ENCODE measurements at places on chromosomes 7 and 10. TPM values are rescaled to one million over a fixed set of nuclear protein-coding genes. Genes with fewer than 3 reads are reported as not detected.

DNA sequence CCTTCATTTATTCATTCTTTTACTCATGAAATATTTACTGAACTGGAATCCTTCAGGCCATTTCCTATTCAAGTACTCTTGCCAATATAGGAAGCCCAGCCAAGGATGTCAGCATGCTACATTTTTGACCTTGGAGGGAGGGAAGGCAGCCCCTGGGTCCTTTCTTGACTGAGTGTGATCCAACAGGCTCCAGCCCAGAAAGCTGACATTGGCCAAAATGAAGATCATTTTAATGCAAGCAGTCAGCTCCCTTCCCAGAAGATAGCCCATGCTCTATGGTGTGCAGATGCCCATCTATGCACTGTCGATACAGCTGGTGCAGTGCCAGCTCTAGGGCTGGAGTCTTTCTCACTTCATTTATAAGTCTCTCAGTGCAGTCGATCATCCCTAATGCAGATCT lies 646.0 kb downstream of the KCNMA1 start:
- DNase-seq: no peak

GRCh38 chr10:84842593-84842992 lies 514.2 kb downstream of the CCSER2 start:
- DNase-seq: no peak

- no peak for DNase-seq
Measured at GRCh38 chr7:37070031-37070430, 345.7 kb upstream of the AOAH start.

DNA sequence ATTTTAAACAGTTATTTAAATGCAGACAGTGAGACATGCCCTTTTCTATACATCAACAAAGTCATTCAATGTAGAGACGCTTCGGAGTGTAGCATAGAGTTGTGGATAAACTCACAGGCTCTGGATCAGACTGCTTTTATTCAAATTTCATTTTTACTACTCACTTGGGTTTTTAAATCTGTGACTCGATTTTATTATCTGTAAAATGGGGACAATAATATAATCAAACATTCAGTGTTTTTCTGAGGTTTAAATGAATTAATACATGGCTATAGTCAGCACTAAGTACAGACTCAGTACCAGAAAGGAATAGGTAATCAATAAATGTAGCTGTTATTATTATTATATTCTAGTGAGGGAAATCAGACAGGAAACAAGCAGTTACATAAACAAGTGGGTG lies 43.4 kb downstream of the THSD7A start:
- no peak for DNase-seq

DNA sequence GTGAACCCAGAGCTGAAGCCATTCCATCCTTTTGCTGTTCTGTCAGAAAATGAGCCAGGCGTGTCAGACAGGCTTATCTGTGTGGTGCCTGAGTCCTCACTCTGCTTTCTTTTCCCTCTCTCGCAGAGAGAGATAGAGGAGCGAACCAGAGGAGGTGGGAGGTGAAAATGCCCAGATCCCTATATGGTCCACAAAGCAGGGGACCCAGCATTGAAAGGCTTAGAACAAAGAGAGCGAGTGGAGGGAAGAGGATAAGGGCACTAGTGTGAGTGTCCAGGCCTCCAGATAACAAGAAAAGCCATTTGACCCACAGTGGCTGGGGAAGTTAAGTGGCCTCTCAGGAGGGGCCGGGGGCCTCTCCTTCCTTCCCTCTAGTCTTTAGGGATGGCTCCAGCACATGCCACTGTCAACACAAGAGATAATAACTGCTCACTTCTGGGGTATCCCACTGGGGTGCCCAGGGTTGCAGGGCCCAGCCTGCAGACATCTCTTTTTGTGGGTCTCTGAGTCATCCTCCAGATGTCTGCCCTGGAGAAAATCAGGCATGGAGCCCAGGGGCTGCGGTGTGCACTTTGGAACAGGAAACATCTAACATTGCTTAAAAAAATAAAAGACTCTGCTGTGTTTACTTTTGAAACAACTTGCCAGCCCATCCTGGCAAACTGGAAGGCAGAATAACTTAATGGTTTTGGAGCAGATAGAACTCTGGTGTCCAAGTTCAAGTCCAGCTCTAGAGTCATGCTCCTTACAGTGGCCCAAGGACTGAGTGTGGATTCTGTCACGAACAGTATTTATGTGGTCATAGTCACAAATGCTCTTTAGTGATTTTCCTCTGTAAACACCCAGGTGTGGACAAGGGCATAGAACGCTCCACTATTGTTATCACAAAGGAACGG lies 189.5 kb downstream of the CXCL12 start:
- no peak for DNase-seq

DNA sequence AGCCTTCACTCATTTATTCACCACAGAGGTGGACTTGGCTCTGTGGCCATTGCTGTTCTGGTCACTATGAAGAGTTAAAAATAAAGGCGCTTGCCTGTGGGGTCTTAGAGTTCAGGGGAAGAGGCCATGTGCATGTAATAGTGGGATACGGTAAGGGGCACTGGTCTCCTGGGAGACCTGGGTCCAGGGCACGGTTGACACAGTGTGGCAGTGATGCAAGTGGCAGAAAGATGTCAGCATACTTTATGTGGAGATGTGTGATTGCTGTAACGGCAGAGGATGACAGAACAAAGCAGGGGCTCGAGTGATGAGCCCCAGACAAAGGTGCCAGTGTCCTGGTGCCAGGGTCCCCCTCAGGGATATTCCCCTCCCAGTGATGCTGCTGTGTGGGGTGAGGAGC lies 8.6 kb downstream of the ZSCAN25 start:
- DNase-seq: no peak

DNA sequence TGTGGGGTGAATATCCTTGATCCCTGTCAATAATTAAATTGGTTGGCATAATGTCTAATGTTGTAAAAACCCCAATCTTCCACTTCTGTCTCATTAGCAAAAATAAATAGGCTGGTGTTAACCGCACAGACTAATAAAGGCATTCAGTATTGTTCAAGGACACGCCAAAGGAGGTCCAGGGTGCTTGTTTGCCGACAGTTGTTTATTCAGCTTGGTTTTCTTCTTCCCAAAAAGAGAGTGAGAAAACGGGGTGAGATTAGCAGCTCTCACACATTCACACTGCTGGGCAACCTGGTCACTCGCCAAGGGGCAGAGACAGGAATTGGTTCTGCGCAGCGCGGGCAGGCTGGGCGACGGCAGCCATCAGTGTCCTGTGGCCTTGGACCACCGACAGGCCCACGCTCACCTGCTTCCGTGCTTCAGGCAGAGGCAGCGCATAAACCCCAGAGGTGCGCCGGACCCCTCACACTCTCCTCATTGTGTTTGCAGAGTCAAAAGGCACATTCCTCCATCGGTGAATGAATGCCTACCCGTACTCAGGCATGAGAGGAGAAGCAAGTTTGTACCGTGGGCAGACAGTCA lies 26.2 kb upstream of the LMBR1 start:
- no peak for DNase-seq

DNA sequence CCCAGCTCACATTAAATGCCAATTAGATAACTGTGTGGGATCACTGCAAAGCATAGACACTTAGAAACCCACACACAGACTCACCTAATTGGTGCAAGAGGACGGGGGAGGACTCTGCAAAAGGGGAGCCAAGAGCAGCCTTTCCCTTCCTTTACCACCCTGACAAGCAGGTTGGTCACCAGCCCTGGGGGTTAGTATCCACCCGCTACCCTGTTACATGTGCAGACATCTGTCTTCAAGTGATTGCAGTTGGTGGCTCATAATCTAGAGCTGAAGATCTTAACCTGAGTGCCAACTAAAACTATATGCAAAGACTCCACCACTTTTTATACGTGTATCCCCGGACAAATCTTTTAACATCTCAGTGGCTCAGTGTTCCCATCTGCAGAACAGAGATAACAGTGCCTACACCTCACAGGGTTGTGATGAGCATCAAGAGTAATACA lies 56.9 kb downstream of the SORBS1 start:
- no peak for DNase-seq

- no peak for DNase-seq
Measured at GRCh38 chr10:22278441-22278782, 37.8 kb upstream of the COMMD3 start.

DNA sequence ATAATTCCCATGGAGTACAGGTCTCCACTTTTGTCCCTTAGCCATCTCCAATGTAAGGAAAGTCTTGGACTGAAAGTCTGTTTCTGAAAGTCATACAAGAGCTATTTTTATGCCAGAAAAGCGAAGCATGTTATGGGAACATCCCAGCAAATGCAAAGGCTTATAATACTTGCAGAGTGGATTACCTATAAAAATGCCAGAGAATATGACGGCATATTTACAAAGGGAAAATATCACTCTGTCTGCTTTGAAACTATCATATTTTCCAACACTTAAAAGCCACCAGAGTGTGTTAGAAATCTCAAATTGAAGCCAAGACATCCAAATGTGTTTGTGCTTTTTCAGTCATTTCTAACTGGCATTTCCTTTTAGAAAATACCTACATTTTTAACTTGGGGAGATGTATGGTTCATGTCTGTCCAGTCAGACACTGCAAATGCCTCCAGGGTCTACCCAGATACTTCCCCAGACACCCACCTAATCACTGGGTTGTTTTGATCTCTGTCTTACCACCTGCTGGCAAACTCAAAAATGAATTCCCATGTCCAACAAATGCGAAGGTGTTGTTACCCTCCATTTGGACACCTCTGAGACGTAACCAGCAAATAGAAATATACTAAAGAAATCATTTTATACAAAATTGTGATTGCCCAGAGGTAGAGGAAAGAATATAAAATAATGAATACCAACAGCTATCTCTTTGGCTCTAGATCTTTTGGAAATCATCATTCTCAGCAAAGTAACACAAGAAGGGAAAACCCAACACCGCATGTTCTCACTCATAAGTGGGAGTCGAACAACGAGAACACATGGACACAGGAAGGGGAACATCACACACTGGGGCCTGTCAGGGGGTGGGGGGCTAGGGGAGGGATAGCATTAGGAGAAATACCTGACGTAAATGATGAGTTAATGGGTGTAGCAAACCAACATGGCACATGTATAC lies 1.2 kb downstream of the ITIH2 start:
- no peak for DNase-seq

DNA sequence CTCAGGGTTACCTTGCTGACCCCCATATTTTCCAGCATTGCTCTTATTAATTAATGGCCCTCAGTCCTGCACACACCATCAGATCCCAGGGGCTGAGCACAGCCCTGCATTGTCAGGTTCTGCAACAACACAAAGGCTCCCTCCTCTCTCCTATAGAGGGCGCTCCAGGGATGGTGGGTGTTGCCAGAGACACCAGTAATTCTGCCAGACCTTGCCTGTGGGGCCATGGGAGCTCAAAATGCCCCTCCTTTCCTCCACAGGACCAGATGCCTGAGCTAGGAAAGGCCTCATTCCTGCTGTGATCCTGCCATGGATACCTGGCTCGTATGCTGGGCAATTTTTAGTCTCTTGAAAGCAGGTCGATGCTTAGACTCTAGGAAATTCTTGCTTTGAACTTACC lies 42.8 kb upstream of the PRSS58 start:
- no peak for DNase-seq

DNA sequence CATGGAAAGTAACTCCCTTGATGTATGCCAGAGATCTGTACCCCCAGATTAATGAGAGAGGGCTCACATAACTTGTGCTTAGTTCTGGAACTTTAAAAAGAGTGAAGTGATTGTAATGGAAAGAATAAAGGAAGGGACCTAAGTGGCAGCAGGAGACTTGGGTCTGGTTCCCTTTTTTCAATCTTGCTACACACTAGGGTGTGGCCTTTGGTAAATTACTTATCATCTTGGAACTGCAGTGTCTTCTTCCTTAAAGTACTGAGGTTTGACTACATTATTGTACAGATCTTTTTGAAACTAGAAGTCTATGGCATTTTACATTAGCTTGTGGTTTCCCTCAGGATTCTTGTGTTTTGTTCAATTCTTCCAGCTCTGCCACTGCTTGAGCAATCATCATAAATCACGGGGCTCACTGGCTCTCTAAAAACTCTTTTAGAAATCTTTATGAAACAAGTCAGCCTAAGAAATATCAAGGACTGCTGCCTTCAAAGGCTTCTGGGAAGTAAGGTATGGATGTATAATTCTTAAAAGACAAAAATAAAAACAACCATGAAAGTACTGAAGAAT lies 22.5 kb upstream of the CHRM2 start:
- no peak for DNase-seq

DNA sequence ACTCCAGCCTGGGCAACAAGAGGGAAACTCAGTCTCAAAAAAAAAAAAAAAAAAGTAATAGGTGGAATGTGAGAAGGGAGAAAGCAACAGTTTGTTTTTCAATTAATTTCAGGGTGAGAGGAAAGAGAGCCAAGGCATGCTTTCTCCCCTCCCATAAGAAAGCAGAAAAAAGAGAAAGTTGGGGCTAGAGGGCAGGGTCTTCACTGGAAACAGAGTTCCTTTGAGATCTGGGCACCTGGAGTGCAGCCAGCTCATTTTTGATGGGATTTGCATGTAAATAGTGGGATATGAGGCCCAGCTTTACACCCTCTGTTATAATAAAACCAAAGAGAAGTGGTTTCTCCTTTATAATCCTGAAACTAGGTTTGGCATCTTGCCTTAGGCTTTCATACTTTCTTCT lies 13.8 kb upstream of the STOX1 start:
- no peak for DNase-seq

GRCh38 chr7:137007001-137007694 lies 138.7 kb downstream of the CHRM2 start:
- DNase-seq: no peak

GRCh38 chr10:88881922-88882645 lies 2.0 kb downstream of the STAMBPL1 start:
- DNase-seq: no peak

GRCh38 chr10:105702211-105702610 lies 1061.1 kb downstream of the SORCS3 start:
- DNase-seq: no peak

GRCh38 chr10:88238615-88238914 lies 344.6 kb downstream of the RNLS start:
- DNase-seq: no peak

DNA sequence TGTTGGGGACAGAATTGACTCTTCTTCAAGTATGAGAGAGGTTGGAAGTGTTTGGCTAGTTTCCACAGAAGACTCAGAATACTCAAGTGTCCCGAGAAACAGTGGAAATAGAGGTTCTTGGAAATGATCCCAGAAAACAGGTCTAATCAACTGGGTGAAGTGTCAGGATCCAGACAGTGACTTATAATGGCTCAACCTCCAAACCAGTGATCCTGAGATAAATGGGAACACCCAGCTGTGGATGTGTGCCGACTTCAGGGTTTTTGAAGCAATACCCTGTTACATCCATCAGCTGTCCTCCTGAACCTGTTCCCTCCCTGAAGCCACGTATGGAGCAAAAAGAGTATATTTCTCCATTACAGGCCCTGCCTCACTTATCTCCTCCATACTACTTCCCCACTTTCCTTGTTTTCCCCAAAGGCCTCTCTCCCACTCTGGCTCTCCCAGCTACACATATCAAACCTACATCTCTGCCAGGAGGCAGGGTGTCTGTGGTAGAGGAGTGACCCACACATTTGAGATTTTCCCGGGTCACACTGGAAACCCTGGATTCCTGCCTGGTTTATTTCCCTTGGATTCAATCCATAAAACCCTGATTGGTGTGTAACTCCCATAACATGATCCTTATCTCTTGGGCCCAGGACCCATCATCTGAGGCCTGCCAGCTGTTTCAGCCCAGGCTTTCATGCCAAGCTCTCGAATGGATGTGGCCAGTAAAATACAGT lies 17.6 kb upstream of the ELOVL3 start:
- no peak for DNase-seq

Gene CYP3A7
- polyA plus RNA-seq: 0.29 TPM

Gene GRID1
- 1.9 TPM for polyA plus RNA-seq

Gene GBX1
- not detected for polyA plus RNA-seq

Gene CPN1
- 2.7 TPM for polyA plus RNA-seq

Gene FAM131B
- 2.2 TPM for polyA plus RNA-seq
